ENCODE measurements at places on chromosomes 4 and X. TPM values are rescaled to one million over a fixed set of nuclear protein-coding genes. Genes with fewer than 3 reads are reported as not detected.

GRCh38 chrX:19867411-19867732 lies 20.0 kb downstream of the SH3KBP1 start:
- H3K27me3 ChIP-seq = no peaks in the 10 kb centered on the region
- no peaks in the 10 kb centered on the region for H3K36me3 ChIP-seq
- DNase-seq = no peak

Gene FNIP2
- total RNA-seq = 20.7 TPM

DNA sequence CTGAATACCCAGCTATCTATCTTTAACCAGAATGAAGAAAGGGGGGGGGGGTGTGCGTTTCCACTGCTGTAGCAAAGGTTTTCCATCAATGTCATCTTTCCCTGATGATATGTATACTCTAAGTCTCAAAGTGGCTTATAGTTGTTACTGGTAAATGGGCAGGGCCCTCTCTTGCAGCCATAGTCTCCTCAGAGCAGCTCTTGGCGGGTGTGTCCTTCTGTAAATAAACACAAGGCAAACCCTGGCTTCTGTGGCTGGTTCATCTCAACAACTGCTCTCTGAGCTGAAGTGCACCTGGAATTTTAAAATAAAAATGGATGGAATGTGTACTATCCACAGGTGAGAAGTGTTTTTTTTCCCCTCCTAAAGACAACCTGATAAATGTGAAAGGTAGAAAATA lies 57.5 kb upstream of the SCML1 start:
- DNase-seq = no peak
- H3K36me3 ChIP-seq = no peaks in the 10 kb centered on the region
- H3K27ac ChIP-seq = no peak overlapping the region
- H3K4me3 ChIP-seq = no peak overlapping the region
- peaks cover 27% of the 10 kb centered on the region for H3K4me1 ChIP-seq

DNA sequence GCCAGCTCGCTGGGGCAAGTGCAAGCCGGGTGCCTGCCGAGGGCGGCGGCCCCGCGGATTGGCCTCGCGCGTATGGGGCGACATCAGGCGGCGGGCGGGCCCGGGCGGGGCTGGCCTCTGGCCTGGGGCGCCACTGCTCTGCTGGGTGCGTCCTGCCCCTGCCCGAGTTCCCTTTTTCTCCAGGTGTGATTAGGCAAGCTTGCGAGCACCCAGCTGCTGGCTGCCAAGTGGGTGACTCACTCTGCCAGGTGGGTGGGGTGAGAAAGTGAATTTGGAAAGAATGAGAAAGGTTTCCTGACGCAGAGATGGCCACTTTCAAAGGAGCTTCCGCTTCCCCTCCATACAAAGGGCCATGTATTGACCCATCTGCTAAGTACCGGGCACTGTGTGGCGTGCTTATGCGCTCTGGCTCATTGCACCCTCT lies 32.5 kb downstream of the FGFBP1 start:
- no peaks in the 10 kb centered on the region for H3K4me1 ChIP-seq
- no peak overlapping the region for H3K27ac ChIP-seq
- no peak overlapping the region for H3K4me3 ChIP-seq
- H3K27me3 ChIP-seq = no peaks in the 10 kb centered on the region
- H3K36me3 ChIP-seq = peaks cover 1% of the 10 kb centered on the region

GRCh38 chr4:12956026-12956425 lies 528.1 kb downstream of the RAB28 start:
- no peaks in the 10 kb centered on the region for H3K4me1 ChIP-seq
- H3K27me3 ChIP-seq = no peaks in the 10 kb centered on the region
- H3K27ac ChIP-seq = no peak overlapping the region
- DNase-seq = no peak
- H3K36me3 ChIP-seq = no peaks in the 10 kb centered on the region

Gene FAM184B
- total RNA-seq = not detected

Gene TXK
- total RNA-seq = not detected

Gene MTMR1
- 23.6 TPM for total RNA-seq

Gene TMSB15A
- total RNA-seq = 1.1 TPM

GRCh38 chrX:6382284-6382683 lies 152.6 kb downstream of the VCX3A start:
- no peak overlapping the region for H3K4me3 ChIP-seq
- H3K4me1 ChIP-seq = no peaks in the 10 kb centered on the region
- no peaks in the 10 kb centered on the region for H3K36me3 ChIP-seq
- H3K27ac ChIP-seq = no peak overlapping the region
- H3K27me3 ChIP-seq = no peaks in the 10 kb centered on the region
- DNase-seq = no peak

Gene CT45A5
- total RNA-seq = not detected

Gene ASB5
- total RNA-seq = not detected

DNA sequence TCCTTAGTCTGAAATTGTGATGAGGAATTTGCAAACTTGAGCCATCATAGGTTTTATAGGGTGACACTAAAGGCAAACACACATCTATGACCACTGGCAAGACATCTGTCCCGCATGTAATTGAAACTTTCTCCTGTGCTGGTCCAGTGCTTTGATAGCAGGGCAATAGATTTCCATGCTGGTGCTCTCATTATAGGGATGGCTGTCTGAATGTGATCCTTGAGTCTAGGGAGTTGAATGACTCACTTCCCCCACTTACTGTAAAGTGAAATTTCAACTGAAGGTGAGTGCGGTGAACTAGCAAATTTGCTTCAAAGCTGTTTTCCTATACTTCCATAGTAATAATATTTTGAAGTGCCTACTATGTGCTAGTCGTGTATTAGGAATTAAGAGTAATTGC lies 1630.0 kb downstream of the STIM2 start:
- no peak for DNase-seq
- H3K4me1 ChIP-seq = no peaks in the 10 kb centered on the region
- H3K27me3 ChIP-seq = no peaks in the 10 kb centered on the region
- no peak overlapping the region for H3K27ac ChIP-seq
- H3K36me3 ChIP-seq = no peaks in the 10 kb centered on the region

DNA sequence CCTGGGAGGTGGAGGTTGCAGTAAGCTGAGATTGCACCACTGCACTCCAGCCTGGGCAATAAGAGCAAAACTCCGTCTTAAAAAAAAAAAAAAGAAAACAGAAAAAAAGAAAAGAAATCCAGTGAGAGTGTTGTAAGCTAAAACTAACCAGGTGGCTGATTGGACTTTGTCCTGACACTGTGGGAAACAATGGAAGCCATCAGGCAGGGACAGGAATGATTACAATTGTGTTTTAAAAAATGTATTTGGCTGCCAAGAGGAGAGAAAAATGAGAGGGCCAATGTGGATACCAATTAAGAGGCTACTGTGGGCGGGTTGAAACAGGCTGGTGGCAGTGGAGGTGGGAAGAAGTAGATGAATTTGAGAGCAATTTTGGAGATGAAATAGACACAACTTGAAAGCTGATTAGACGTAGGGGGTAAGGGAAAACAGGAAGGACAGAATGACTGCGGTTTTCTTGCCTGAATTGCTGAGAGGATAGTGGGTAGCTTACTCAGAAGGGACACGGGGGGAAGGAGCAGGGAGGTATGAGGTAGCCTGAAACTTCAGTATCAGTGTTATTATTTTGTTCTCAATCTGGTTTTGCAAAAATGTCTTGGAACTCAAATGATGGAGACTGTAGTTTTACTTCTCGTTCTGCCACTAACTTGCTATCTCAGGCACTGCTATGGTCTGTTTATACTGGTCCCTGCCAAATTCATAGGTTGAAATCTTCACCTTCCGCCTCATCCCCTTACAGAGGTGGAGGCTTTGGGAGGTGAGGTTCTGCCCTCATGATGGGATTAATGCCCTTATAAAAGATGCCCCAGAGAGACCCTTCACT lies 45.6 kb upstream of the CHRNA9 start:
- H3K27me3 ChIP-seq = peaks cover 3% of the 10 kb centered on the region
- no peaks in the 10 kb centered on the region for H3K36me3 ChIP-seq
- no peak for DNase-seq
- no peak overlapping the region for H3K27ac ChIP-seq
- no peaks in the 10 kb centered on the region for H3K4me1 ChIP-seq

Gene YIPF7
- not detected for total RNA-seq

DNA sequence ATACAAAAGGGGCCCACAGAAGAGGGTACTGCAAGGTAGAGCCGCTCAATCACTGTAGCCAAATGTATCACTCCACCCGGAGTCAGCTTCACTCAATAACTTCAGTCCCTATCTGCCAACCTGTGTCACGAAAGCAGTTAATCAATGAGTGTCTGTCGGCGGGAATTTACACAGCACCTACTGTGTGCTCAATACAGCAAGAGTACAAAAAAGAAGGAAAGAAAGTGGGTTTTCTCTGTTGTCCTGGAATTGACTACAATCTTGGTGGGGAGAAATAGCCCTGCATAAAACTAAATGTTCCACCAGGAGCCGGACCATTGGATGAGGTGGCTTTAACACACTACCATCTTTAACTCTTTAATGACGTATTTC lies 780 bp upstream of the NKRF start:
- H3K4me3 ChIP-seq = peak overlapping the region; percentile 81
- H3K27ac ChIP-seq = no peak overlapping the region
- DNase-seq = no peak

GRCh38 chr4:38130884-38131283 lies 170.7 kb downstream of the PTTG2 start:
- peak overlapping the region; percentile 96 for H3K27ac ChIP-seq
- peaks cover 19% of the 10 kb centered on the region for H3K36me3 ChIP-seq
- DNase-seq = no peak
- no peaks in the 10 kb centered on the region for H3K27me3 ChIP-seq
- no peak overlapping the region for H3K4me3 ChIP-seq

GRCh38 chr4:123750044-123750443 lies 353.4 kb downstream of the SPRY1 start:
- no peak for DNase-seq
- no peaks in the 10 kb centered on the region for H3K27me3 ChIP-seq
- H3K27ac ChIP-seq = peak overlapping the region; percentile 17
- no peaks in the 10 kb centered on the region for H3K36me3 ChIP-seq

Gene UGT2B17
- not detected for total RNA-seq

DNA sequence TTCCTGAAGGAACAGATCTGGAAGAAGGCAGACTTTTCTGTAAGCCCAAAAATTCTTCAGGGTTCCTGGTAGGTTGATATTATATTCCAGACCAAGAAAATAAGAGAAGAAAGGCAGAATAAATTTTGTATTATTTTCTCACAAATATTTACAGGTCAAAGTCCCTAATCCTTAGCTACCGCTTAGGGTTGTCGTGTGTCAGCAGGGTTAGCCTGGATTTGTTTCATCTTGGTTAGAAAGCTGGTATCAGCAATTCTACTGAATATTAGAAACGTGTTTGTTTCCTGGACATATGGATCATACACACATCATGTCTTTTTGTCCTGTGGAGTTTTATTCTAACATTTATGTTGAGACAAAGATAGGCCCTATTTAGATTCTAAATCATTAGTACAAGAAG lies 232.9 kb upstream of the CXXC4 start:
- H3K27me3 ChIP-seq = peaks cover 5% of the 10 kb centered on the region
- H3K36me3 ChIP-seq = no peaks in the 10 kb centered on the region
- no peak overlapping the region for H3K4me3 ChIP-seq
- H3K27ac ChIP-seq = no peak overlapping the region
- H3K4me1 ChIP-seq = peaks cover 5% of the 10 kb centered on the region

DNA sequence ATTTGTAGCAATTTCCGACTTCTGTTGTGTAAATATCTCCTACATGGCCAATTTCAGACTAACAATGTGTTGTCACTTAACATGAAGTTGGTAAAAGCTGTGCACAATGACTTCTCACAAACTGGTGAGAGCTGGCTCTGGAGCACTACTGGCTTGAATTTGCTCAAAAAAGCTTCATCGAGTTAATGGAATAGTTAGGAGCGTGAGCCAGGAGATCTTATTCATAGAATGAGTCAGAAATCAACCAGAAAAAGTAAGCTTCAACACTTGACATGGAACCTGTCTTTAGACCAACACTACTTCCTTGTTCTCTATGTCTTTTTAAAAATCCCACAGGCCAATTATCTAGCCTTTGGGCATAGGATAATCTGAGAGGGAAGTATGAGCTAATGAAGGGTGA lies 7.9 kb upstream of the CHRDL1 start:
- H3K4me3 ChIP-seq = no peak overlapping the region
- no peak overlapping the region for H3K27ac ChIP-seq
- no peaks in the 10 kb centered on the region for H3K36me3 ChIP-seq
- DNase-seq = no peak
- peaks cover 10% of the 10 kb centered on the region for H3K27me3 ChIP-seq

DNA sequence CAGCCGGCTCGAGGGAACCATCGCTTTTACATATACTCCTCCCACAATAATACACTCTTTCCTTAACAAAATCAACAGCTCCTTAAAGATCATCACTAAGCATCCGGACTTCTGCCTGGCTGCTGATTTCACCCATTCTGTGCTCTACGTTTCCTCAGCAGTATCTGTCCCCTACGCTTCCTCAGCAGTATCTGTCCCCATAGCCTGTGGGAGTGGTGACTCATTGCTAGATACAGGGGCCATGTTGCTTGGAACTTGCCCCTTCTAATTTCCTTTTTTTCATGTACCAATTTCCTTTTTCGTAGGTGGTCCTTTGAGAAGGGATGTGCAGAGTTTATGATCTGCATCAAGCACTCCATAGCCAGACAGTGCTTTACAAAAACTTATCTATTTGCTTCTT lies 18.6 kb downstream of the MAP3K15 start:
- H3K27ac ChIP-seq = no peak overlapping the region
- no peaks in the 10 kb centered on the region for H3K4me1 ChIP-seq
- H3K27me3 ChIP-seq = peaks cover 2% of the 10 kb centered on the region

DNA sequence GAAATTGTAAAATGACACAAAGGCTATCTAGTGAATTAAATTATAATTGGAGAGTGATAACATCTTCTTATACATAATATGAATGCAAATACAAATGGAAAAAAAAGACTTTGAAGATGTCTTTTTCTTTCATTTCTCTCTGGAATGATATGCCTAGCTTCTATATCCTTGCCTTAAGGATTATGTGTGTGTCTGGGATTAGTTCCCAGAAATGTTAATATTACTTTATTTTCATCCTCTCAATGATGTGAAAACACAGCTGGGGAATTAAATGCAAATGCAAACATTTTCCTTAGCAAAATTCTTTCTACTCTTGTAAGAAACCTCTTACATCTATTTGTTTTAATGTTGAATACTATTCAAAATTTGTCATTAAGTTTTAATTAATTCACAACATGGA lies 441.9 kb downstream of the FSTL5 start:
- DNase-seq = no peak
- no peak overlapping the region for H3K27ac ChIP-seq
- H3K27me3 ChIP-seq = no peaks in the 10 kb centered on the region

GRCh38 chrX:22912616-22913015 lies 87.1 kb upstream of the DDX53 start:
- DNase-seq = no peak
- no peak overlapping the region for H3K4me3 ChIP-seq
- peaks cover 8% of the 10 kb centered on the region for H3K27me3 ChIP-seq
- no peak overlapping the region for H3K27ac ChIP-seq
- H3K4me1 ChIP-seq = no peaks in the 10 kb centered on the region
- no peaks in the 10 kb centered on the region for H3K36me3 ChIP-seq

- no peaks in the 10 kb centered on the region for H3K36me3 ChIP-seq
- peaks cover 8% of the 10 kb centered on the region for H3K4me1 ChIP-seq
- no peak overlapping the region for H3K4me3 ChIP-seq
- no peak overlapping the region for H3K27ac ChIP-seq
- no peaks in the 10 kb centered on the region for H3K27me3 ChIP-seq
Measured at GRCh38 chr4:26607776-26608175, 23.9 kb downstream of the TBC1D19 start.

Gene PASD1
- total RNA-seq = not detected

Gene RELL1
- 18.2 TPM for total RNA-seq

Gene G3BP2
- 161 TPM for total RNA-seq

Gene CT47B1
- not detected for total RNA-seq

Data from chondrocyte (in vitro differentiated cells).